T follicular helper cell (primary cell): ENCODE measurements at places on chromosomes 5 and 9.

GRCh38 chr9:101119206-101119819, 90.8 kb downstream of the PLPPR1 start:
- no peak for DNase-seq

DNA sequence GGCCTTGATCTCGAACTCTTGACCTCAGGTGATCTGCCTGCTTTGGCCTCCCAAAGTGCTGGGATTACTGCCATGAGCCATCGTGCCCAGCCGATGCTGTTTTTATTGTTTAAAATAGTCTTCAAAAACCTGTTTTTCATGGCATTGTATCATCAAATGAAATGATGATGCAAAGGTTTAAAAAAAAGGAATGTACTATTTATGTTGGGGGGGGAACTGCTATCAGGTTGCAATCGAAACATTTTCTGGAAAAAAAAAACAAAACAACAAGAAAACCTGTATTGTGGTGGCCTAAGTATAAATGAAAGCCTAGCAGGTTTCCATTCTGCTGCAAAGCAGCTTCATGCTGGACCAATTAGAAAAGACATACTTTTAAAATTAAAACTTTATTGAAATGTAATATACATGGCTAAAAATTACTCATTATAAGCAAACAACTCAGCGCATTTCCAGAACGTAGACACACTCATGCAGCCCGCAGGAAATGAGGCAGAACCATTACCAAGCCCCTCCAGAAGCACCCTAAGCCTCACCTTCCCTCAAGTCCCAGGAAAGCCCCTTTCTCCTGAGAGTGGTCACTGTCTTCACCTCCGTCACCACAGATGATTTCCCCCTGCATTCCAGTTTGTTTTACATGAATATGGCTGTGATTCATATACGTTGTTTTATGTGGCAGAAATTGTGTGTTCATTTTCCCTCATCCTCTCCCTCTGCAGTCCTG, 19.0 kb downstream of the GPR107 start:
- DNase-seq, result no peak

DNA sequence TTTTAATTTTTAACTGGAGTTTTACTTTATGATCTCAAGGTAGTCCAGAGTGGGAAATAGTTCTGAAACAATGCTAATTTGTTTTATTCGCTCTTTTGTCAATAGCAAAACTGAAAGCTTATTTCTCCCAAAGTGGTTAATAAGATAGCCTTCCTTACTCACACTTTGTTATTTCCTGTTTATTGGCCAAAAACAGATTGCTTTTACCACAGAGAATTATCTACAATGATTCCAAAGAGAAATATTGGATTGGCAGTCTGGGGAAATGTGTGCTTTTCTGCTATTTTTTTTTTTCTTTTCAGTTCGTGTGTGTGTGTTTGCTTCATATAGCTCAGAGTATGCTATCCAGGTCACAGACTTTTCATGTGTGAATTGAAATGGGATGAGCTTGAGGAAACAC, 756.7 kb upstream of the RGMB start:
- no peak for DNase-seq

- no peak for DNase-seq
These were observed 202.0 kb upstream of the HAPLN1 start for GRCh38 chr5:83922699-83923098.

- DNase-seq, result no peak
These were observed 1.5 kb upstream of the HMGCS1 start for GRCh38 chr5:43314724-43315123.

GRCh38 chr9:4017749-4018491, 281.9 kb downstream of the GLIS3 start:
- DNase-seq, result no peak
